Umbilical cord (tissue), 2 donors: ENCODE measurements at places on chromosomes 2 and 18. TPM values are rescaled to one million over a fixed set of nuclear protein-coding genes. Genes with fewer than 3 reads are reported as not detected.
A peak's percentile ranks its signal among the peaks of the same experiment; 100 is the strongest.

GRCh38 chr2:199798831-199799580, 52.0 kb downstream of the FTCDNL1 start:
- peak; percentile 11 for DNase-seq

DNA sequence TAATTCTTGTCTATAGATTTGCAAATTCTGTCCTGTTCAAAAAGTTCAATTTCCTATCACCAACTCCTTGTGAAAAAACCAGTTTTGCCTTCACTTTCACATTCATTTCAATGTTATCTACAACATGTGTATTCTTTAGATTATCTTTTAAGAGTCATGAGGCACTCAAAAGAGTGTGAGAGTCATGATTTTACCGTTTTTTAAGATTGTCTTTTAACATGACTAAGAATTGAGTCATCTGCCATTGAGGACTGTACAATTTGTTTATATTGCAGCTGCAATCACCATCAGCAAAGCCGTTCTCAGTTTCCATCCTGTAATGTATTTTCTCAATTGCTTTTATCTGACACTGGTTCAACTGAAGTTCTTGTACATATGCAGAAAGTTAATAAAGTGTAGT, 275.8 kb downstream of the LNPK start:
- no peak for DNase-seq

- no peak for DNase-seq
Measured at GRCh38 chr2:221144909-221145308, 427.2 kb downstream of the EPHA4 start.

DNA sequence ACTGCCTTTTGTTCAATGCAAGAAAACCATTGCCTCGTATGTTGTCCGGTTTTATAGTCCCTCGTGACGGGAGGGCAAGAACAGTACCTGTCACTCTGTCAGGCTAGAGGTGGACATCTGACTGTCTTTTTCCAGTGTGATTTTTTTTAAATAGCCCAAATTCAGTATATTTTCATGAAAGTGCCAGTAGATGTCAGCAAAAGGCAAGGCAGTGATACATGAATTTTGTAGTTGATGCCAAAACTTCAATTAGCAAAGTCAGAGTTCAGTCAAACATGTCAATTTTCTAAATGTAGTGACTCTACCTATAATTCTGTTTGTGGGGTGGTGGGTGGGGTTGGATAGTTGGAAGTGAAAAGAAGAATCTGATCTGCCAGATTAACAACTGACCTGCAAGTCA, 296.0 kb upstream of the MC4R start:
- no peak for DNase-seq

- no peak for DNase-seq
Measured at GRCh38 chr18:48913775-48914174, 37.0 kb downstream of the SMAD7 start.

GRCh38 chr2:73110168-73111072, 2.3 kb downstream of the RAB11FIP5 start:
- no peak for DNase-seq

DNA sequence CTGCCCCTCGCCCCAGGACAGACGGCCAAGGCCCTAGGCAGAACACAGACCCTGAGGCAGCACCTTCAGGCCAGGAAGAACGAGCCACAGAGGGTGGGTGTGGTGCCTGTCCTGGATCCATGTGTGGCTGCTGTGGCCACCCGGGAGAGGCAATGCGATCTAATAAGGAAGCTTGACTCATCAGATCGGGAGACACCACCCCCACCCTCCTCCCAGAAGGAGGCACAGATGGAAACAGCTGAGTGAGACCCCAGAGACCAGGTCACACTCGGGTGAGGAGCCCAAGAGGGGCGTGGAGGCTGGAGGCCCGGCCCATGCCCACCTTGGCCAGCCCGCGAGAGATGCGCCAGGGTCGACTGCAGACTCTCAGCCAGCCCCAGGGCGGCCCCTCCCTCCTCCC, 20.3 kb downstream of the KCNG2 start:
- no peak for DNase-seq

DNA sequence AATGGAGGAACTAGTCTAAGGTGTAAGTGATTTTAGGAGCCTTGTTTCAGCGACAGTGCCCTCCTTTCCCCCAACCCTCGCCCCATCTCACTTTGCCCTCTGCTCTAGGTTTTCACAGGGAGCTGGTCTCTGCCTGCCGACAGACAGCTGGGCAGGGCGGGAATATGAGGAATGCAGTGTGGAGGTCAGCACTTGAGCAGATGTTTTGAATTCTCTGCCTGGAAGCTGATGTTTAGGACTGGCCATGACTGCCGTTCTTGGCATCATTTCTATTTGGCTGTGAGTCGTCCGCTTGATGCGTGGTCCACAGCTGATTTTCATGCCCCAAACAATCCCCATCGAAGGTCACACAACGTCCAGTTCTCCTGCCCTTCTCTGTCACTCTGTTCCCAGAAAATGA, 55.1 kb upstream of the SIX3 start:
- no peak for DNase-seq

GRCh38 chr2:70371753-70372152, 69.9 kb upstream of the FAM136A start:
- no peak for DNase-seq

DNA sequence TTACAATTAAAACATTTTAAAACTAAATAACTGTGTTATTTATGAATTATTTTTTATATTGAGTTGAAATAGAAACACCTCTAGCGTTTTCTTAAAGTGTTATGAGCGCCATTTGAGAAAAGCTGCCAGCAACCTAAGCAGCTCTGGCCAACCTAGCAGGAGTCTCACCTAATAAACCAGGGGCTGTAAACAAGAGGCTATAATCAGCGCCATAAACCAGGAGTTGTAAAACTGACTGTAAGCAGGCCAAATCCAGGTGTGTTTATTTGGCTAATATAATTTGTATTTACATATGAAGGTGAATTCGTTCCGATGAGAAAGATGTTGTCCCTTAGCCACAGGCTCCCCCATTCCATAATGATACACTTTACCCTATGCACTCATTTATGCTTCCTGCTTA, 34.7 kb downstream of the LRRTM1 start:
- DNase-seq: no peak

GRCh38 chr2:38220164-38220563, 144.2 kb upstream of the CYP1B1 start:
- DNase-seq: no peak

- no peak for DNase-seq
Measured at GRCh38 chr2:161991991-161992390, 82.0 kb downstream of the DPP4 start.

DNA sequence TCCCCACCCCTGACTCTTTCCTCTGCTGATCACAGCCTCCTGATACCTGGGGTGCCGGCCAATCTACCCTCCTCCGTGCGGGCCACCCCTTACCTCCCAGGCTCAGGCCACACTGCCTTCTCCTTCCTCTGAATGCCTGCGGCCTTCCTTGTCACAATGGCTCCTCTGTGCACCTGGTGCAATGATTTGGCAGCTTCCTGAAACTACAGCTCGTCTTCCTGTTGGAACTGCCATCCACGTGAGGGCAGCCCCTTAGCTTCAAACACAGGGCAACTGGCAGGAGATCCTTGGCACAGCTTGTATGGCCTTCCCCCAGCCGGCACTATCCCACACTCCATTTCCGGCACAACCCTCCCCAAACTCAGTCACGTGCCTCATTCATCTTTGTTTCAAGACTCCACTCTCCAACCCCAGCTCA, 69.0 kb downstream of the STPG4 start:
- no peak for DNase-seq

GRCh38 chr2:150174056-150174805, 313.2 kb downstream of the RND3 start:
- no peak for DNase-seq

GRCh38 chr2:30235859-30236535, 4.7 kb downstream of the LBH start:
- no peak for DNase-seq

GRCh38 chr2:168471163-168471475, 15.0 kb downstream of the CERS6 start:
- no peak for DNase-seq

GRCh38 chr2:162072976-162073887, 783 bp downstream of the DPP4 start:
- DNase-seq: peak; percentile 54

DNA sequence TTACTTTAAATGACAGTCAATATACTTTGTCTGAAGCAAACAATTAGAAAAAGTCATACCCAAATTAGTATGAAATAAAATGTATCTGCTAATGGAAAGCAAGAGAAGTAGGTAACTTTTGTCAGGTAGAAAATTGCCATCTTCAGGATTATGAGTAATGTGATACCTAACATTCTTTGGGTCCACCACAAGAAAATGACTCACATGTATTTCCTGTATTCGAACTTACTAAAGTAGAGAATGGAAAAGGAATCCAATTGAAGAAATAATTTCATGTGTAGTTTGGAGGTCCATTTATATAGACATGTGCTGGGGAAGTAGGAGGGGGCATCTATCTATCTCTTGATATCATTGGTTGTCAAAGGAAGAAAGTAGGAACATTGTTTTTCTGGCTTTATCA, 636.2 kb upstream of the CHAC2 start:
- DNase-seq: no peak

DNA sequence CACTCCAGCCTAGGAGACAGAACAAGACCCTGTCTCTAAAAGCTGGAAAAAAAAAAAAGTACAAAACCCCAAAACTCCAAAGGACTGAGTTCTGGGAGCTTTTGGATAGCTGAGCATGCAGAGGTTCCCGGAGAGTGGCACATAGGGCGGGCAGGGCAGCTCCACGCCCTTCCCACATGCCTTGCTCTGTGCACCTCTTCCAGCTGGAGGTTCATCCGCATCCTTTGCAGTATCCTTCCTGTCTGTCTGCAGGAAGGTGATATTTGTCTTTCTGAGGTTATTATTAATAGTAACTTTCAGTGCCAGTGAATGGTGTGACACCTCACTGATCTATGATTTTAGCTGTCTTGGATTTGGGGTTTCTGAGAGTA, 70.2 kb downstream of the INPP4A start:
- DNase-seq: no peak

GRCh38 chr18:53521068-53521467, 703.4 kb downstream of the MBD2 start:
- DNase-seq: no peak

- no peak for DNase-seq
Measured at GRCh38 chr2:85607268-85608215, 4.3 kb downstream of the C2orf68 start.

- DNase-seq: no peak
Measured at GRCh38 chr2:36671731-36672130, 24.8 kb upstream of the VIT start.

- peak; percentile 62 for DNase-seq
Measured at GRCh38 chr2:234249873-234250272, 199.4 kb downstream of the SPP2 start.

DNA sequence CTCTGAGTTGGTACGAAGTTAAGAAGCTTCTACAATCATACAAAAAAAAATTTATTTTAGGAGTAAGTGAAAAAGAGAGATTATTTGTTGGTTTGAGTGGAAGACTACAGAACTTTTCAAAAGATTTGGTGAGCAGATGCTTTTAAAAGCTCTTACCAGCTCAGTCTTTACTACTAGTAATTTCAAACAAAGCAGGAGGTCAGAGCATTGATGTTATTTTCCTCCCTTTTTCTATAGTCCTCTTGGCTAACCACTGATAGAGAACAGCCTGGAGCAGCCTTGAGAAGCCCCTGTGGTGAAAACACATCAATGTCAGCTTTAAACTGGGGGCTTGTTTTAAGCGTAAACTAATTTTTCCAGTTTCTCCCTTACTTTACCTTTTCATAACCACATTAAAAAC, 559.3 kb upstream of the CDH2 start:
- DNase-seq: no peak

- DNase-seq: no peak
Measured at GRCh38 chr2:38068234-38068633, 7.7 kb downstream of the CYP1B1 start.

- DNase-seq: no peak
Measured at GRCh38 chr2:215723631-215724011, 287.8 kb upstream of the FN1 start.

GRCh38 chr2:238069021-238069709, 8.4 kb downstream of the SCLY start:
- no peak for DNase-seq

DNA sequence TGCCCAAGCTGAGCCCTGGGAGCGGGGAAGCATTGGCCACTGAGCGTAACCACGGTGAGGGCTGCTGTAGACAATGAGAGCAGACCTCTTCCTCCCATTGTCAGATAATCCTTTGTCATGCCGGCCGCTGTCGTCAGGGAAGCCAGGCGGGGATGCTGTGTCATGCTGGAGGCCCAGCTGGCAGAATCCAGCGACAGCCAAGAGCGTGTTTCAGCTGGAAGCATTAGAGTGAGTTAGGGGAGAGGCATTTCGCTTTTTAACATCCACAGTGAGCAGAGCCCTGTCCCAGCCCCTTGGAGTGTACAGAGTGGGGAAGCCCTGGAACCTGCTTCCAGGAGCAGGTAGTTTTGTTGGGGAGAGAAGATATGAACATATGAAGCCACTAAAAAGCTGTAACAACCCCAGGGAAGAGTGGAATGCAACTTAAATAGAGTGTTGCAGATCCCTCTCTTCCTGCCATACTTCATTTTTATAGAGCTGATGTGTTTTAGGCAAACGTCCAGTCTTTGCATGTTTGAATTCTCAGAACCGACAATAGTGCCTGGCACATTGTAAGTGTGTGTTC, 7.0 kb downstream of the CTIF start:
- peak; percentile 74 for DNase-seq

GRCh38 chr2:119517433-119517832, 6.8 kb downstream of the SCTR start:
- no peak for DNase-seq

GRCh38 chr2:207064128-207064690, 101.5 kb downstream of the KLF7 start:
- DNase-seq: no peak

- no peak for DNase-seq
Measured at GRCh38 chr2:238449909-238450417, 23.2 kb downstream of the ASB1 start.

The ADI1 gene
- total RNA-seq: 30.8 TPM

The LMAN1 gene
- 170 TPM for total RNA-seq

The CTAGE1 gene
- total RNA-seq: 8.9 TPM

The NPHP1 gene
- 14.7 TPM for total RNA-seq

The PAX8 gene
- 0.24 TPM for total RNA-seq

The DES gene
- 2,247 TPM for total RNA-seq

The LIMS4 gene
- total RNA-seq: 10.8 TPM

The CXCR1 gene
- 2.9 TPM for total RNA-seq

The TTL gene
- total RNA-seq: 8.4 TPM

The ZNF638 gene
- total RNA-seq: 169 TPM

The ANKRD62 gene
- 1.9 TPM for total RNA-seq

The MERTK gene
- 8.4 TPM for total RNA-seq

The MFSD2B gene
- 0.48 TPM for total RNA-seq

The RNF152 gene
- total RNA-seq: 19.3 TPM

The TOGARAM2 gene
- total RNA-seq: 1.4 TPM

The DSC3 gene
- 86.9 TPM for total RNA-seq

The OTOF gene
- total RNA-seq: not detected
